ENCODE measurements at places on chromosomes 1 and 21. TPM values are rescaled to one million over a fixed set of nuclear protein-coding genes. Genes with fewer than 3 reads are reported as not detected.

The DUSP12 gene
- total RNA-seq: 38.9 TPM

The RGS13 gene
- not detected for total RNA-seq

The PPIAL4G gene
- total RNA-seq: not detected

The ASTN1 gene
- not detected for total RNA-seq

The UBASH3A gene
- not detected for total RNA-seq

The KRTAP19-1 gene
- not detected for total RNA-seq

The TENT5C gene
- total RNA-seq: 0.04 TPM

The FMO4 gene
- 0.36 TPM for total RNA-seq

The THEM5 gene
- not detected for total RNA-seq

GRCh38 chr1:111205714-111206050, 5.2 kb upstream of the DENND2D start:
- no peak for DNase-seq

DNA sequence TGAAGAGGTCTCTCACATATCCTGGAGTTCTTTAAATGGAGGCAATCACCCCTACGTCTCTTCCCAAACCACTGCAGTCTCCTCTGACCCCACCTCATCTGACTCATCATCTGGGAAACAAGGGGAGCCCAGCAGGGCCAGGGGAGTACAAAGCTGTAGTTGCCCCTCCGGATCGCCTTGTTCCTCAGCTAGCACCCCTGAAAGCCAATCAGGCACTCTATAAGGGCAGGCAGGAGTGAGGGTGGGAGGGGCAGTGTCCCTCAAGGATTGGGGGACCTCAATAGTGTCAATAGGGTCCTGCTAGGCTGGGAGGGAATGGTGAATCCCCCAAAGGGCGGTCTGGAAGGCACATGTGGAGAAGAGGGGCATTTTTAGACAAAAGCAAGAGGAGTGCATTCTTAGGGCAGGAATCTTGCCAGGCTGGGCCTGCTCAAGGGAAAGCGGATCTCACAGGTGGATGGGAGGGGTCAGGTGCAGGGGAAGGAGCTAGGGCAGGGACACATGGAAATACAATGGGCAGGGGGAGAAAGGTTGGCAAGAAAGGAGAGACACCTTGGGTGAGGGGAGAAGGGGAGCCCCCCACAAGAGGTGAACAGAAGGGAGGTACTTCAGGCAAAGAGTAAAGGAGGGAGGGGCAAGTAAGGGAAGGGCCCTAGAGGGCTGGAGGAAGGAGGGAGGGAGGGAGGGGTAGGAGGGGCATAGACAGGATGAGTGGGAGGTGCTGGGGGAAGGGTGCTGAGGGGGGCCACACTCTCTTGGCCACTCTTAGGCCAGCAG, 5.8 kb downstream of the SHISA4 start:
- DNase-seq: no peak

DNA sequence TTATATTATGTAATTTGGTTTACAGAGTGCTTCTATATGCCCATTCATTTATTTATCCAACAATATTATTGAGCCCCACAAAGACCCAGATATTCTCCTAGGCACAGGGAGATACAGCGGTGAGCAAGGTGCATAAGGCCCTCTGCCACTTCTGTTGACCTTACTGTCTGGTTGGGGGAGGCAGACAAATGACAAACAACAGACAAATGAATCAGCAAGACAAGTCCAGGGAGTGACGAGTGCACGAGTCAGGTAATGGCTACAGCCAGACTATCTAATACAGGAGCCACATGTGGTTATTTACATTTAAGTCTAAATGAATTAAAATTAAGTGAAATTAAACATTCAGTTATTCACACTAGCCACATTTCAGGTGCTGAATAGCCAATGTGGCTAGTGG, 22.0 kb upstream of the BCAR3 start:
- DNase-seq: peak; percentile 83

GRCh38 chr1:221099747-221100595, 220.7 kb downstream of the HLX start:
- DNase-seq: no peak

GRCh38 chr21:33412832-33413519, 9.8 kb downstream of the IFNGR2 start:
- DNase-seq: peak; percentile 98

DNA sequence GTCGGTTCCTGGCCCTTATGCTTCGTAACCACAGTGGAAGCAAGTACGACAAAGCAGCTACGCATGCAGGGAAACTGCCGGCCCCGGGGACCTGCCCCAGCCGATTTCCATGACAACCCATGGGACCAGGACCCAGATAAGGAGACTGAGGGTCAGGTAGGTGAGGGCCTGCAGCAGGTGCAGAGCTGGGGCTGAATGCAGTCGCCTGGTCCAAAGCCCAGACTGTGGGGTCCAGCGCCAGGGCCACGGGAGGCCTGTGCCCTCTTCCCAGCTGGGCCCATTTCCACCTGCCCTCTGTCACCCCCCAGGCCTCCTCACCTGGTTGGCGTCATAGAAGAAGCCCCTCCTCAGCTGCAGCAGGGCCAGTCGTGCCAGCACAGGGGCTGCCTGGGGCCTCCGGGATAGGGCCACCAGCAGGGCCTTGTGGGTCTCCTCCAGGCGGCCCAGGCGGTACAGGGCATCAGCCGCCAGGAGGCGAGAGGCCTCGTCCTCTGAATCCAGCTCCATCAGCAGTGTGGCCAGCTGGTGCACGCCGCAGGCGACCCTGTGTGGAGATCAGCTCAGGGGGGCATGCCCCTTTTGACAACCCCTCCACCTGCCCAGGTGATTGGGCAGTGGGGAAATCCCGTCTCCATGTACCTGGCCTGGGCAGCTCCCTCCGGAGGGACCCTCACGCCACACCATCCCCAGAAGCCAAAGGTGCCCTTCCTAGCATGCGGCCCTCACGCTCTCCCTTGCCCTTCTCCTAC, 14.2 kb downstream of the TTC34 start:
- DNase-seq: no peak

GRCh38 chr1:24935615-24936484, 5.8 kb upstream of the RUNX3 start:
- no peak for DNase-seq

DNA sequence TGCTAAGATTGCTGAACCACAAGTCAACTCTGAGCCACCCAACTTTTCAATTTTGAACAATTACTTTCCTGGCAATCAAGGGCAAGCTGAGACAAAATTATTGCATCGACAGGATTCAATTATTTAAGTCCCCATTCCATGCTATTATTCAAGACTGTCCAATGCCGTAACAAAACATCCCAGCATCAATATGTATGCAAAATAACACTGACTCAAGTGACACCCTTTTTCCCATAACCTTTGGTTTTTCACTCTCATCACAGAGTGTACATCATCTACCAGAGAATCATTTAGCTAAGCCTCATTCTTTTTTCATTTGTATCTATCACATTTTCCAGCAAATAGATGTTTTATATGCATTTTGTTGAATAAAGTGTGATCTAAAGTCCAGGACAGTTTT, 54.6 kb downstream of the ERICH3 start:
- no peak for DNase-seq

DNA sequence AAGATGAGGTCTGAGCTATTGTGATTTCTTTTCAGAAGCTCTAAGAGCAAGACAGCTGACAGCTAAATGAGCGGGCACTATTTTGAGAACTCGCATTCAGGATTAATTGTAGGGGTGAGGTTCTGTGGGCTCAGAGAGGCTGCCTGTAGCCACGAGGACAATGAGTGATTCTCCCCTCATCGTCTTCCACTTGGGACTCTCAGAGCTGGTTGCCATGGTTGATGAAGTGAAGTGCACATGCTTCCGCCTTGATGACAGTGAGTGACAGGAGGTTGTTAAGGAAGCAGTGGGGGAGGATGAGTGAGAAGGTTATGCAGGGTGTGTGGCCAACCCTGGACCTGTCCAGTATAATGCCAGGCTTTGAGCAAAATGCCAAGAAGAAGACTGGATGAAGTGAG, 341.7 kb downstream of the PCP4 start:
- no peak for DNase-seq

DNA sequence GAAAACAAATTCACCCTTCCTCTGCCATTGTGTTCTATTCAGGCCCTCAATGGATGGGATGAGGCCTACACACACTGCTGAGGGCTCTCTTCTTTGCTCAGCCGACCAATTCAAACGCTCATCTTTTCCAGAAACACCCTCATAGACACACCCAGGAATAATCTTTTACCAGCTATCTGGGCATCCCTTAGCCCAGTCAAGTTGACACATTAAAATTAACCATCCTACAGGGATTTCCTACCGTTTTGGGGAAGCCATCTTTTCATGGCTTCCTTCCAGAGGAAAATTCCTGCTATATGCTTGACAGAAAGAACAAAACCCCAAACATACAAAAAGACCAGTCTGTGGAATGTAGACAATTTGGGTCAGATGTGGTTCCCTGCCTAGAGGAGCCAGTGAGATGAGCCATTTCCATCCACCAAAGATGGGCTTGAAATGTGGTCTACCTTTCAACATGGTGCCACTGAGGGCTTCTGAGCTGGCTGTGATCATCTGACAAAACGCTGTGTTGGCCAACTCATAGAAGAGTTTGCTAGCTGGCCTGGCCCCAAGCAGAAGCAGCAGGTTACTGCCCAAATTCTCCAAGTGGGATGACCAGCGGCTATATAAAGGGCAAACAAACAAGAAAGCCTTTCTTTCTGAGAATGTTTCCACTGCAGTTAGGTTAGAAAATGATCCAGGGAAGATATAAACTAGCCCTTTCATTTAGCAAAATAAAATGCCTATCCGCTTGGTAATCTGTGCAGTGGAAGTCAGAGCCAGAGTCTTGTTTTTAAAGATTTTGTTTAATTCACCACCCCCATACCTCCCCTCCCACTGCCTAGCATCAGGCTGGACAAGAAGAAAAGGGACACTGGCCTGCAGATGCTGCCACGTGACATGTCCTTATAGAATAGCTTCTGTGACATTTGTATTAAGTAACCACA, 69.1 kb upstream of the MRPS6 start:
- no peak for DNase-seq

DNA sequence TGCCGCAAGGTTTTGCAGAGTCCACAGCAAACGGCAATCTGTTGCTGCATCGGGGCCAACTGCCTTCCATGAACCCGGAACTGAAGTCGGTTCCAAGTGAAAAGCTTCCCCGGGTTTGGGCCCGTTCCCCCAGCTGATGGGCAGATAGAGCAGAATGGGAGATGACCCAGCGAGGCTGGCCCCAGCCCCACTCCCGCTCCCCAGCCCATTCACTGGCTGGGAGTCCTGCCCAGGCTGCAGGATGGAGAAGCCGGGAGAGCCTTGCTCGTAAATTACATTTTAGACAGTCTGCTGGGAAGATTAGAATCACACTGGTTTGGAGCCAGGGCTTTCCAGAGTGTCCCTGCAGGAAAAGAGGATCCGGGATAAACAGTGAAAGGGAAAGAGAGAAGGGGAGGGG, 31.6 kb upstream of the PAX7 start:
- DNase-seq: no peak

DNA sequence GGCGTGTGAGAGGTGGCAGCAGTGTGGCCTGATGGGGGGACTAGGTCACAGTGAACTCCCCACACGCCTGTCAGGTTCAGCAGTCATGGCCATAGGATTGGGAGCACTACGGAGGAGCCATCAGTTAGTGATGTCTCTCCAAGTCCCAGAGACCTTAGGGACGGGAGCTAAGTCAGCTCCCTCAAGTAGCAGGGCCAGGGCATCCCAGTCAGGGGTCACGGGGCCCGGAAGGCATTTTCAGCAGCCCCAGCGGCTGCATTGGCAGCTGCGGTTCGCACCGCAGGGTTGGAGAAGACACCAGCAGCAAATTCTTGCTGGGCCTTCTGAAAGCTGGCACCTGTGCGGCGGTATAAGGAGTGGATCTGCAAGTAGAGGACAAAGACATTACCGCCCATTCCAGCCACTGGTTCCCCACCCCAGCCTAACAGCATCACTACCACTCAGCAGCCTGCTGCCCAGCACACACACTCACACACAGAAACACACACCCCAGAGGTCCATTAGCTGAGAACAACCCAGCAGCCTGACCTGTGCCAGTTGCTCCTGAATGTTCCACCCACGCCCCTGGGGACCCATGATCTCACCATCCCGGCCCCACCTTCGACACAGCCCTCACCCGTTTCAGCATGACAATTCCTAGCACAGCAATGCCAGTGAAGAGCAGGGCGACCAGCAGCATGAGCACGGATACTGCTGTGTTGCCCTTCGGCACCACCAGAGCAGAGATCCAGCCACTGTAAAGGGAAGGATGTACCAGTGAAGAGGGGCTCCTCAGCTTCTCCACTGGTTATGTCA, 972 bp upstream of the ENTREP3 start:
- no peak for DNase-seq

GRCh38 chr1:73832276-73833181, 365.4 kb downstream of the LRRIQ3 start:
- DNase-seq: no peak

- DNase-seq: peak; percentile 80
Measured at GRCh38 chr21:38797470-38797869, 8.3 kb upstream of the ETS2 start.

DNA sequence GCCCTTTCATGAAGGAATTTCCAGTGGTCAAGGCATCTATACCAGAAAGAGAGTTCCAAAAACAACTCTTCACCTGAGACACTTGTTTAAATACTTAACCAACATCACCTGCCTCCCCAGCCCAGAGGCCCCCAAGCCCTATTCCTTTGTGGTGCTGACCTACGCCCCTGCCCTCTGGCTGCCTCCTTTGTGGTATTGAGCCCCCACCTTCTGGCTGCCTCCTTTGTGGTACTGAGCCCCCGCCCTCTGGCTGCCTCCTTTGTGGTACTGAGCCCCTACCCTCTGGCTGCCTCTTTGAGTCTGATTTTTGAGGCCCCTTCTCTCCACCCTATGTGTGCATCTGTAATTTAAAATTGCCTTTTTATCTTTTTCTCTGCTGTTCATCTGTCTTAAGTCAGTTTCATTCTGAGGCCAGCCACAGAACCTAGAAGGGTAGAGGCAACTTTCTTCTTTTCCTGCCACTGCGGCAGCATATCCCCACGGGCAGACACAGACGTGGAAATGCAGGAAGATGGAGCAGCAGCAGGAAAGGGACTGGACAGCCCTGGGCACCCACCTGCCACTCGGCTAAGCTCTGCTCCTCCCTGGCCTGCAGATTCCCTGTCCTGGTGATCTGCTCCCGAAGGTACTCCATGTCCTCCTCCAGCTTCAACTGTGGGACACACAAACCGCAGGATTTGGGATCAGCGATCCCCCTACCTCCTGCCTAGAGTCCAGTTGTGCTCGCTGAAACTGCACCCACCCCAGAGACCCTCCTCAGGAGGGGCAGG, 3.2 kb downstream of the TRIM17 start:
- no peak for DNase-seq

- DNase-seq: peak; percentile 47
Measured at GRCh38 chr1:184975208-184975870, 1.0 kb upstream of the NIBAN1 start.

GRCh38 chr21:30717105-30717504, 1.5 kb downstream of the KRTAP21-3 start:
- no peak for DNase-seq

- DNase-seq: no peak
Measured at GRCh38 chr1:74222701-74223100, 12.5 kb upstream of the TNNI3K start.
